Tongue (tissue), 3 donors: ENCODE measurements at places on chromosomes 6 and 20.
A peak's percentile ranks its signal among the peaks of the same experiment; 100 is the strongest.

DNA sequence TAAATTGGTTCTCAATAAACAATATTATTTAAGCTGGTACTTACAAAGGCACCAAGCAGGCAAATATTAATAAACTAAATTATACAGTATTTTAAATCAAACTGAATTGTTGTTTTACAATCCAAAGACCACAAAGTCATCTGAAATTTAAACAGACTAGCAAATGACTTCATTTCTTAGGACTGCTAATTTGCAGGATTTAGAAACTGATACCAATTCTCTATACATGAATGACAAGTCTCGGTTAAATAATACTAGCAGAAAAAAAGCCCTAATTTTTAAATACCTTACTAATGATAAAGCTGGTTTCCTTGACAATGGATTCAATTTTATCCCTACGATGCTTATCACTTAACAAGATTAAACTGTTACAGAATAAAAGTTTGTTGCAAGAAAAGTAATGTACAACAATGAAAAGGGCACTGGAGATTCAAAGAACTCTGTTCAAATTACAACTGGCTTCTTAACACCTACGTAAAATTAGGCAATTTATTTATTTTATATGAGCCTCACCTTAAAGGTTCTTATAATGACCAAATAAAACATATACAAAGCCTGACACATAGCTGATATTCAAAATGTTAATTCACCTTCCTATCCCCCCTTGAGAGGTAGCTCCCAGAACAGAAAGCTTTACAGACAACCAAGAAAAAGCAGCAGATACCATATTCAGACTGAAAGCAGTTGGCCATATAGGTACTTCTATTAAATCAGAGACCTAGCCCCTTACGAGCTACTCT, 33.1 kb downstream of the HBS1L start:
- DNase-seq, result no peak

DNA sequence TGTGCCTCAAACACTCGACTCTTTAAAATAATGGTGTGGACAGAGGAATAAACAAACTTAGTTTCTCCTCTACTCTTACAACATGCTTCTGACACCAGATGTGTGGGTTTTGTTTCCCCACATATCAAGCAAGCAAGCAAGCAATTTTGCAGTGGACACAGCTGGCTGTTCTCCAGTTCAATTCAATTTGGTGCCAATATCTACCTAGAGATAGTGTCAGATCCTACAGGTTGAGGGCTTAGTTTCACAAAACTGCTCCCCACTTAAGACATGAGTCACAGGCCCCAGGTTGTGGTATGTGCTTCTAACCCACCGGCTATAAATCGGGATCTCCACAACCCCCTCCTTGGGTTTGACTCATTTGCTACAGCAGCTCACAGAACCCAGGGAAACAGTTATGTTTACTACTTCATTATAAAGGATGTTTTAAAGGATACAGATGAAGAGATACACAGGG, 131.4 kb upstream of the TRAF3IP2 start:
- DNase-seq, result no peak

- DNase-seq, result no peak
These were observed 96.7 kb downstream of the EDN1 start for GRCh38 chr6:12386816-12387215.

DNA sequence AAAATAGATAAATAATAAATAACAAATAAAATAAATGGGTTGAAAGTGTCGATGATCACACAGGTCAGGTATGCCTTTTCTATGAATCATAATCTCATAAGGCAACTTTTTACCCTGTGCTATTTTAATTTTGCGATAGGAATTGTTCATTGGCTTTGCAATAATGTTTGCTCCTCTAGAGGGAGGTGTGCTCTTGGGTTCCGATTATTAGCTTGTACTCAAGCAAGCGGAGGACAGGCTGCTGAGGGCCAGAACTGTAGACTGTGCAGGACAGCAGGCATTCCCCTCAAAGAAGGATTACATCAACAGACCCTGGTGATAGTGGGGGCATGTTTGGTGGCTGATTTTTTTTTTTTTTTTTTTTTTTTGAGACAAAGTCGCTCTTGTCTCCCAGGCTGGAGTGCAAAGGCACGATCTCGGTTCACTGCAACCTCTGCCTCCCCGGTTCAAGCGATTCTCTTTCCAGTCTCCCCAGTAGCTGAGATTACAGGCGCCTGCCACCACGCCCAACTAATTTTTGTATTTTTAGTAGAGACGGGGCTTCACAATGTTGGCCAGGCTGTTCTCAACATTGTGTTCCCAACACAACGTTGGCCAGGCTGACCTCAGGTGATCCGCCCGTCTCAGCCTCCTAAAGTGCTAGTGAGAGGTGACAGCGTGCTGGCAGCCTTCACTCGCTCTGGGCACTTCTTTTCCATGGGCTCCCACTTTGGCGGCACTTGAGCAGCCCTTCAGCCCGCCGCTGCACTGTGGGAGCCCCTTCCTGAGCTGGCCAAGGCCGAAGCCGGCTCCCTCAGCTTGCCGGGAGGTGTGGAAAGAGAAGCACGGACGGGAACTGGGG, 35.6 kb downstream of the RIOK1 start:
- DNase-seq, result peak; percentile 17

GRCh38 chr6:2197177-2197671, 48.2 kb downstream of the GMDS start:
- peak; percentile 17 for DNase-seq

DNA sequence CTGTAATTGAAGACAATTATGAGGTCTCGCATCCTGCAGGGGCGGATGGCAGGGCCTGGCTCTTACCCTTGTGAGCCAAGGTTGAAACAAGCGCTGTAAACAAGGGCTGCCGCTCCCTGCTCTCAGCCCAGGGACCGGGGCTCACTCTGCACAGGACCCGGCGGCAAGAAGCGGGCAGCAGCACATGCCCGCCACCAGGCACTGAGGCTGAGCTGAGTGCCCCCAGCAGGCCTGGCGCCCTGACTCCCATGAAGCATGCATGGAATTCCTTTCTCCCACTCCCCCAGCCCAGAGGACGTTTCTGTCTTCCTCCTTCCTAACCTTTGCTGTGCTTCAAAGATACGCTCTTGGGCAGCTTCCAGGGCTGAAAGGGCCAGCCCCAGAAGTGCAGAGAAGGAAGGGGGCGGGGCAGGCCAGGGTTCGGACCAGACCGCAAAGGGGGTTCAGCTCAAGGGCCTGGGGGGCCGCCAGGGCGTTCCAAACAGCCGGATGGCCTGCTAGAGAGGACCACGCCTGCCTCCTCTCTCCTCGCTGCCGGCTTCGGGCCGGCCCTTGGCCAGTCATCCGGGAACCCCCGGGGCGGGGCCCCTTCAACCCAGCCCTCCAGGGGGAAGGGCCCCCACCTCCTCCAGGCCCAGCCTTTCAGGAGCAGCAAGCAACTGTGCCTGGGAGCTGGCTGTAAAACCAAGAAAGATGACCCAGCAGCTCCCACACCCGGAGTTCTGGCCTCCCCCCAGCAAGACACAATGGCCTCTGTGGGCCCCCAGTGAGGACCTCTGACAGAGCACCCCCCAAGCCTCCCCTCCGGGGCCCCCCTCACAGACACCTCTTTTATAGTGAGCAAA, 109.9 kb downstream of the NOL4L start:
- DNase-seq, result peak; percentile 96

- DNase-seq, result peak; percentile 92
These were observed 24.1 kb downstream of the CFAP61 start for GRCh38 chr20:20076297-20077065.

- no peak for DNase-seq
These were observed 1.8 kb downstream of the RPL10A start for GRCh38 chr6:35469751-35470662.

DNA sequence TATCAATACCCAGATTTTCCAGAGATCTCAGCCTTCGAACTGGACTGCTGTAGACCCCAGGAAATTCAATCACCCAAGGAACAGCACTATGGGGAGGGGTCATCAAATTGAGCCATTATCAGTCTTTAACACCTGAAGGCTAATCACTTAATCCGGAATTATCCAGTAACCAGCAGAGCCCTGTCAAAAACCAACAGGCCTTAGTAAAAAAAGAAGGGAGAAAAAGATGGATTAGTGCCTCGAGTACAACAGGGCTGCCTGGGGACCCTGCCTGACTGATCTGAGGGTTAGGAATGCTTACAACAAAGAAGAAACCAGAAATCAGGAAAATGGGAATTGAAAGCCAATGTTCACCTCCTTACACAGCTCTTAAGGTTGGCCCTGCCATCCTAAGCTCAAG, 7.6 kb downstream of the RRAGD start:
- DNase-seq, result no peak

DNA sequence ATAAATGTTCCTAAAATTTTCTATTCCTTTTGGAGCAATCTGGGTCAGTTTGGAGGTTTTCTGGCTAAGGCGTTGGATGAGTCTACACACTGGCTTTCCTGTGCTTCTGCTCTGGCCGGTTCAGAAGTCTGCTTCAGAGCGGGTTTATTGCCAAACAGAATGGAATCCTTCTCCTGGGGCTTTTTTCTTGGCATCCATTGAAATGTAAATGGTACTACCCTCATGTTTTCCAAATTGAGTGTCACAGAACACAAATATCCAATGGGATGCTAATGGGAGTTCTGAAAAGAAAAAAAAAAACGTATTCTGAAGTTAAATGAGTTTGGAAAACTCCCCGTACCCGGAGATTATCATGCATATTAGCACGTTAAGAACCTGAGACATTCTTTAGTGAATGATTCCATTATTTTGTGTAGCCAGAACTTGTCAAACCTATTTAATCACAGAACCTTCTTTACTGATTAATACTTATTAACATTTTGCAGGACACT, 930.3 kb downstream of the QKI start:
- DNase-seq, result peak; percentile 11

DNA sequence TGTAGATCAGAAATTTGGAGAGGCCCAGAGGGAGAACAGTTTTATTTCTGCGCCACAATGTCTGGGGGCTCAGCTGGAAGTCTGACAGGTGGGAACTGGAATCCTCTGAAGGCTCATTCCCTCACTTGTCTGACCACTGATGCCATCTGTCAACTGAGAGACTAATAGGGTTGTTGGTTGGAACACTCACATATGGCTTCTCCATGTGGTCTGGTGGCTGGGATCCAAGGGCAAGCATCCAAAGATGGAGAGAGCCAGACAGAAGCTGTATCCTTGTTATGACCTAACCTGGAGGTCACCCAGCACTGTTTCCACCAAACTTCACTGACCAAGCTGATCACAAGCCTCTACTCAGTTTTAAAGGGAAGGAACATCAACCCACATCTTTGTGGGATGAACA, 117.9 kb upstream of the AKAP12 start:
- DNase-seq, result peak; percentile 75

DNA sequence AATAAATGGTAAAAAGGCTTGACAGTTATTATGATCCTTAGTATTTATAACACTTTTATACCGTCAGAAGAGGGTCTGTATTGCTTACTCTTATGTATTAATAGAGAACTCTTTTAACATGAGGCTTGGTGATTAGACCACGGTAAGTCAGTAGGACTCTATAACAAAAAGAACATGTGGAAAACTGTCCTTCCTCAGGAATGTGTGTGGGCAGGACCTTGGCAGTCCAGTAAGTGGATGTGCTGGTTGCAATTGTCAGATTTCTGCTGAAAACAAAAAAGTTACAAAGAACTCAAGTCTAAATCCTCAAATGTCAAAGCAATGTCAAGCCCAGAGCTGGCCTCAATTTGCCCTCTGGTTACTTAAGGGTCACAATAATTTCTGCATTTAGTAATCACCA, 81.1 kb downstream of the PLCG1 start:
- DNase-seq, result no peak

DNA sequence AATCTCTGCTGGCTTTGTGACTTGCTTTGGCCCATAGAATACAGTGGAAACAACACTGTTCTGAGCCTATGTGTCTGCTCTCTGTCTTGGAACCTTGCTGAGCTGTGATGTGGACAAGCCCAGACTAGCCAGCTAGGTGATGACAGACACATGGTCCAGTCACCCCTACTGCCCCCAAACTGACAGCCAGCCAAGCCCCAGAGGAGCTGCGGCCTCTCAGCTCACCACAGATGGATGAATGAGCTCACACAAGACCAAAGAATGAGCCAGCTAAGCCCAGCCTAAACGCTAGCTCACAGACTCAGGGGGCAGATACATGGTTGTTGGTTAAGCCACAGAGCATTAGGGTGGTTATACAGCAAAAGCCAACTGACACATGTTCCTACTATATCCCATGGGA, 4.1 kb downstream of the AARS2 start:
- no peak for DNase-seq

DNA sequence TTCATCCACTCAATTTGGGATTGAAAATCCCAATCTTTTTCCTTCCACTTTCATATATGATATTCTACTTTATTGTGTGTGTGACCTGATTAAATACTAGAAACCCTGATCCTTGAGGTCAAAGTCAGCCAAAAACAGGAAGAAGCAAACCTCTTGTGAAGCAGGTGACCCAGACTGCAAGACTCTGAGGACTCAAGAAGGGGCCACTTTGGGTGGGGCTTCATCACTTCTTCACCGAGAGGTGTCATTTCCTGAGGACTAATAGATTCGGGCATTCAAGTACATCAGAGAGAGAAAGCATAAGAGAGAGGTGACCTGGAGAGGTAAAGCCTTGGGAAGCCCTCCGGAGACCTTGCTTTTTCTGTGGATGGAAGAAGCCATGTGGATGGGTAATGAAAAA, 129.0 kb downstream of the CFAP61 start:
- no peak for DNase-seq

- DNase-seq, result no peak
These were observed 291.1 kb downstream of the DHX35 start for GRCh38 chr20:39253051-39253755.

DNA sequence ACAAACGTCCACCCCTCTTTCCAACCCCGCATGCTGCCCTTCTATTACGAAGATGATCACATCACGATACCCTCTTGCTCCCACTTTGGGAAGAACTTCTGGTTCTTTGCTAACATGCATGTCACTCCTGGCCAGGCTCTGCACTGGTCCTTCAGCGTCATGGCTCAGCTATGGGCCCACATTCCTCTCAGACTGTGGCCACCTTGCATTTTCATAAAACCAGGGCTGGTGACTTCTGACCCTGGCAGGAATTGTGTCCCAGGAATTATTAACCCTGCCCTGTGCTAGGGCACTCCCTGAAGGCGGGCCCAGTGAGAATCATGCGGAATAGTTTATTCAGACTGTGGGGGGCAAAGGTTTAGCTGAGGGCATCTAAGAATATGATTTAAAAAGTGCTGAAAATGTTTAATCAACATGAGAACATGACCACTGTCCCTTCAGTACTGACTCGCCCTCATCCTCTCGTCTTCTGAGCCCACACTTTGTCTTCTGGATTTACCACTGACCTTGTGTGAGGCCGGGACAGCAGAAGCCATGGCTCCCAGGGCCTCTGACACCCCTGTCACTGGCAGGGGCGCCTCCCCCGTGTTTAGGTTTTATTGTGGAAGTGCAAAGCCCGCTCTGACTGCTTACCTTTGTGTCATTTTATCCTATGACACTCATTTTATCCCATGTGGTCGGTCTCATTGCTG, 38.1 kb upstream of the THBS2 start:
- DNase-seq, result no peak

DNA sequence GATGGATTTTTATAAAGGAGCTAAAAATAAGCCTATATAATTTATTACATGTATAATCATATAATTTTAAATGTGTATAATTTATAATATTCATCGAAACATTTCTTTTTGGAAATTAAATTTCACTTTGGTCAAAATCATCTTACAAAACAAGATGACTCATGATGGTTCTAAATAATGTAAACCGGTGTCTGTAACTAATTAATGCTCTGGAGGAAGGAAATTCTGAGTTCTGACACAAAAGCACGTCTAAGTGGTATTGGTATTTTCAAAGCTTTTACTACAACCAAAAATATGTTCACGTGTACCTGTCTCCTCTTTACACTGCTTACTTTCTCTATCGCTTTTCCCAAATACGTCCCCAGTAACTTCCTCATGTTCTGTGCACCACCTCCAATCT, 134.1 kb downstream of the MTHFD1L start:
- no peak for DNase-seq
